BE2C (cell line): ENCODE measurements at places on chromosomes 7 and 10.

- DNase-seq, result no peak
Observed at GRCh38 chr10:2262878-2263277, 525.6 kb upstream of the ADARB2 start.

DNA sequence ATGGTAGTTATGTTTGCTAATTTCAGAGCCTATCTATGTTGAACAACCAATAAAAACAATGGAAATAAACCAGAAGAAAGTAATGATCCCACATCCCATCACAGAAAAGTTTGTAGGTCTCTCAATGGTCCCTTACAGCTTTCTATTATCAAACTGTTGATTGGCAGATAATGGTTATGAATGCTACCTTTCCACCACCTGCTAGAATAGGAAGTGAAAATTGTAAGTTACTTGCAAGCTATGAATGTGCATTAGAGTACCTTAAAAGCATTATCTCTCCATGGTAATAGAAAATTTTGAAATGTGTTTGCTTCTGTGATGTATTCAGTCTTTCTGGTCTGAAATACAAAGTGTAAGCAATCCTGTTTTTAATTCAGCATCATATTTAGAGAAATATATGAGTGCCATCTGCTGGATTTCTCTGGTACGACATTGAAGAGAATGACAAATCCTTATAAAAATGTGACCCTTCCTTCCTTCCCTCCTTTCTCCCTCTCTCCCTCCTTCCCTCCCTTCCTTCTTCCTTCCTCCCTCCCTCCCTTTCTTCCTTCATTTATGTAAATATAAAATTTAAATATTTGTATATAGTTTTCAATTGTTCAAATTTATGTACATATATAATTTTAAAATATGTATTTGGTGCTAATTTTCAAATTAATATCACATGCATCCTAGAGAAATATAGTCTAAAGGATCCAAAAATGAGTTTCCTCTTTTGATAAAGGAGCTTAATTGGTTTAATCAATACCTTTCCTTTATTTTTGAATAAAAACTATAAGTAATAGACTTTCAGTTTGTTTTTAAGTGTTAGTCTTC, 41.4 kb upstream of the PNLIPRP3 start:
- peak; percentile 4 for DNase-seq

DNA sequence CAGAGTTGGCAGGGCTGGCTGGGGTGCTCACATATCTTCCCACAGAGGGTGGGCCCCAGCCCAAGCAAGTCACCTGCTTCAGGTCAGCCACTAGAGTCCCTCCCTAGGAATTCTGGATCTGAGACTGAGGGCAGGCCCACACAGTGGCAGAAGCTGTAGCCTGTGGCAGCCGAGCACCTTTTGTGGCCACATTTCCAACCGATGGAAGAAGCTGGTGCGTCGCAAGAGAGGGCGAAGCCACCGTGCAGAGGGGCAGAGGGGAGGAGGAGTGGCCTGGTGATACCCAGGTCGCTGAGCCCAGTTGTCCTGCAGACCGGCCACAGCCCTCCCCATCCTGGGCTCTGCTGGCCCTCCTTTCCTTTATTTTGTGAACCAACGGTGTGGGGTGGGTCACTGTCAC, 5.3 kb downstream of the POLM start:
- DNase-seq, result no peak

DNA sequence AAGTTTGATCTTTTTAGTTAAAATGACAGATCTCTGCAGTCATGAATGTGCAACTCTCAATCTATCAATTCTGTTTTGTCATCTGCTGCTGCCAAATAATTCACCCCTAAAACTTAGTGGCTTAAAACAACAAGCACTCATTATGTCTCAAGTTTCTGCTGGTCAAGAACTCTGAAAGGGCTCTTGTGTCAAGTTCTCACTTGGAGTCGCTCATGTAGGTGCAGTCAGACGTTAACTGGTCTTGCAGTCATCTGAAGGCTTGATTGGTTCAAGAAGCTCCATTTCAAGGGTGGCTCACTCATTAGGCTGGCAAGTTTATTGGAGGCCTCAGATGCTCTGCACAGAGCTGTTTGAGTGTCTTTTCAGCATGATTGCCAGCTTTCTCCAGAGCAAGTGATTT, 28.5 kb upstream of the LRRC72 start:
- DNase-seq, result no peak

- no peak for DNase-seq
Observed at GRCh38 chr10:37057261-37057660, 68.1 kb upstream of the ANKRD30A start.

- DNase-seq, result no peak
Observed at GRCh38 chr10:57015187-57015586, 654.1 kb upstream of the ZWINT start.

- DNase-seq, result no peak
Observed at GRCh38 chr7:40234046-40234445, 99.2 kb downstream of the SUGCT start.

DNA sequence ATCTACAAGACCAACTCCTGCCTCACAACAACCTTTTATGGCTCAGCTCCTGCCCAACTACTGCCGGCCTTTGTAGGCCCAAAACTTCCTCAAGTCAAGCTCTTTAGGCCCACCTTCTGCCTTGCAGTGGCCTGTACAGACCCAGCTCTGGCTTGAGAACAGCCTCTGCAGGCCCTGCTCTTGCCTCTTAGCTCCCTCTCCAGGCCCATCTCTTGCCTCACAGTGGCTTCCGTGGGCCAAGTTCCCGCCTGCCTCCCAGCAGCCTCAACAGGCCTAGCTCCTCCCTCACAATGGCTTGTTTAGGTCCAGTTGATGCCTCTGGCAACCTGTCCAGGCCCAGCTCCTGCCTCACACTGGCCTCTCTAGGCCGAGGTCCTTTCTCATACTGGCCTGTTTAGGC, 32.4 kb upstream of the VKORC1L1 start:
- peak; percentile 45 for DNase-seq

- DNase-seq, result no peak
Observed at GRCh38 chr10:100289641-100290040, 3.2 kb upstream of the BLOC1S2 start.

- DNase-seq, result no peak
Observed at GRCh38 chr10:131944412-131944811, 37.3 kb downstream of the BNIP3 start.

DNA sequence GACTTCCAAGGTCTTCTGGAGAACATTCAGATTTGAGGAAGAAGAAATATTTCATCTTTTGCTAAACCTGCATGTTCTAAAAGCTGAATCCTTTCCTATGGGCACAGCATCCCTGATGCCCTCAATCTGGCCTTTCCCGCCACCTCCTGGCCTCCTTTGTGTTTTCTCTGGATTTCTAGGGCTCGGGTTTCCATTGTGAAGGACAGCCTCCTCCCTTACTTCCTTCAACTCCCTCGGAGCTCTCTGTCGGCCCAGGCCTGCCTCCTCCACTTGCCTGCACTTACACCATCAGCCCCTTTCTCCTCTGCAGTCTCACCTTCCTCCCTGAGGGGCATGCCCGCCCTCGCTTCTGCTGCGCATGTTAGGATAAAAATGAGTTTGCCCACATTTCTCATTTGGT, 75.4 kb downstream of the WIPF3 start:
- DNase-seq, result no peak

DNA sequence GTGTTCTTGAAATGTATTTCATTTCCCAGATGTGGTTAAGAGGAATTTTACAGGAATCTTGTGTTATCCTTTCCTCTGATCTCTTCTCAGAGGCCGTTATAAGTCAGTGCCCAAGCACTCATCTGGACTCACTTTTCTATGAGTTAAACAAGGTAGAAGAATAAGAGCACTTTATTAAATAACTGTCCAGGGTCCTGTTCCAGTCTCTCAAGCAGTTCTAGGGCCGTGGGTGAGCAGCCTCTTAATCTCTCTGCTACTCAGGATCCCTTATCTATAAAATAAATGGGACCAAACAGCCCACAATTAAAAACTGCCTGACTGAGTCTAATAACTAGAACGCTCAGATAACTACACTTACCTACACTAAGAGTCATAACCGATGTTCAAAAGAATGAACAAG, 111.2 kb downstream of the OSBPL3 start:
- no peak for DNase-seq

DNA sequence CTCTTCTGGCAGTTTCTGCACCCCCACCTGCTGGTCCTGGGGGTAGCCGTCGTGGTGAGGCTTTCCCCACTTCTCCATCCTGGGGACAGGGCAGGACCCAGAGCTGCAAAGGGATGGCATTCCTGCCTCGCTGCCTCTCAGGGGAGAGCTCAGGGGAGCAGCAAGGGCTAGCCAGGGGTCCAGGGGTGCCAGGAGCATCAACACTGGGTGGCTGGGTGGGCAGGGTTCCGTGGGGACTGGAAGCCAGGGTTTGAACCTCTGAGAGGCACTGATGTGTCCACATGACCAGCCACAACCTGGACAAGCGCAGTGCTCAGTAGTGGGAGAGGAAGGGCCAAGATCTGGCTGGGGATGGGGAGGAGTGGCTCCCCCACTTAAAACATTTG, 5.6 kb downstream of the ABCB8 start:
- no peak for DNase-seq

- no peak for DNase-seq
Observed at GRCh38 chr7:135333200-135333599, 99.6 kb downstream of the STRA8 start.

DNA sequence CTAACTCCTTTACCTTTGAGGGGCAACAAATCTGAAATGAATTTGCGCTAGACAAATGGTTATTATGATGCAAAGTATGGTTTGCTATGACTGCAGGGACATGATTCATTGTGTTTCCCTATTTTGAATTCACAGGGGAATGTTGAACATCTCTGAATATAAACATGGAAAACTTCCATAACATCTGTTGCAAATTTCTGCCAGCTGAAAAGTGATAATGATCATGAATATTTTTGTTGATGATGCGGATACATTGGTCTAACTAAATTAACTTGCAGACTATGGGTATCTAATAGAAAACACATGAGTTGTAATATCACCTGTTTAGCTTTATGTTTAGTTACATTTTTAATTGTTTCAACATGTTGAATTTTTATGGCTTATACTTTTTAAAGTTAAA, 1325.5 kb downstream of the REEP3 start:
- no peak for DNase-seq

DNA sequence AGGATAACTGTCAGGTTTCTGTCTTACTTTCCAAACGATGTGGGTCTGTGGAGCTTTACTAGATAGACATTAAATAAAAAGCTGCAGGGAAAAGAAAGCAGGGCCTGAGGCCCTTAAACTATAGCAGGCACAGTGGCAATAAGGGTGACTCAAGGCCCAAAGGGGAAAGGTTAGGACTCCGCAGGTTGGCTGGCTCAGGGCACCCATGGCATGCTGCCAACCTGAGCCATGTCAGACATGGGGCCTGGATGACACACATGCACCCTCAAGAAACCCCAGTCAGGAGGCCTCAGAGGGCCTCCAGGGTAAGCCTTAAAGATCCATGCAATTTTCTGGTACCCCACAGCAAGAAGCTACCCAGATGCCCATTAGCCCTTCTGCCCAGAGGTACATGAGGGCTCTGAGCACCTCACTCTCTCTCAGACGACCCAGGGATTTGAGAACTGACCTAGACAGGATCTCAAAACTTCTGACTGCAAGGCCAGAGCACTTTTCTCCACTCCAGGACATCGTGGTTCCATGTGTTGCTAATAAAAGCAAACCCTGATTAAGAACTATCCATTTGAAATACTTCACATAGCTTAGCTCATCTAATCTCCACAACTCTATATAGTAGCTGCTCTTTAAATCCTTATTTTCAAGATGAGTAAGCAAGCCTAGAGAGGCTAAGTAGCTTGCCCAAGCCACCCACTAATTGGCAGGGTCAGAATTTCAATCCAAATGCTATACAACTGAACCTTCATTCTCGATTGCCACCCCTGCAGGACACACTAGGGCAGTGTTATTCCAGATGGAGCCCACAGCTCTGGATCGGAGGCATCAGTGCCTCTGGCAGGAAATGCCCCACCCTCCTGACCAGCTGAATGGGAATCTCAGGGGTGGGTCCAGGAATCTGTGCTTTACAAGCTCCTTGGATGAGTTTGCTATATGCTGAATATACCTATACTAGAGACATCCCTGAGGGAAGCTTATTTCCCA, 132.5 kb upstream of the EFCAB10 start:
- DNase-seq, result no peak

DNA sequence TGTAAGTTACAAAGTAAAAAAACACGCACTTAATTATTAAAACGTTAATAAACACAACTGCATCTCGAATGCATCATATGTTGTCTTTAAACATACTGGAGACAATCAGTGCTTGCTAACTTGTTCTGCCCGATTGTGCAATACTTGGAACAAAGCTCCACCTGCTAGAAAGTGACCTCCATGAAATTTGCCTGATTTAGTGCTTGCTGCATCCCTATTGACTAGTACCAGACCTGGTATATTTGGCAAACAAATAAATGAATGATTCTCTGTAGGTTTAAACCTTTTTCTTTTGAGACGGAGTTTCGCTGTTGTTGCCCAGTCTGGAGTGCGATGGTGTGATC, 6.2 kb downstream of the BZW2 start:
- DNase-seq, result no peak

DNA sequence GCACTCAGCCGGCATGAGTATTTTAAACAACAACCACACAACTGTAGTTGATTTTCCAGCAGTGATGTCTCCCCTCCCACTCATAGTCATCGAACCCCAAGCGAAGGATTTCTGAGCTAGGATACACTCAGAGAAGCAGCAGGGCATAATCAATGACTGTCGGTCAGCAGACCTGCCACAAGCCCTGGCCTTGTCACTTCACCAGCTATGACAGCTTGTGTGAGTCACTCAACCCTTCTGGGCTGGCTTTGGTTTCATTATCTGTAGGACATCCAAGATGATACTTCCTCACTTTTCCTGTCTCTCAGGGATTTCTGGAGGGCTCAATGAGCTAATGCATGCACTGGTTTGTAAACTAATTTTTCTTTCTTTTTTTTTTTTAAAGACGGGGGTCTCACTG, 22.0 kb upstream of the UBE3C start:
- DNase-seq, result no peak
